ENCODE measurements at places on chromosomes 7 and 10. TPM values are rescaled to one million over a fixed set of nuclear protein-coding genes. Genes with fewer than 3 reads are reported as not detected.
A peak's percentile ranks its signal among the peaks of the same experiment; 100 is the strongest.

DNA sequence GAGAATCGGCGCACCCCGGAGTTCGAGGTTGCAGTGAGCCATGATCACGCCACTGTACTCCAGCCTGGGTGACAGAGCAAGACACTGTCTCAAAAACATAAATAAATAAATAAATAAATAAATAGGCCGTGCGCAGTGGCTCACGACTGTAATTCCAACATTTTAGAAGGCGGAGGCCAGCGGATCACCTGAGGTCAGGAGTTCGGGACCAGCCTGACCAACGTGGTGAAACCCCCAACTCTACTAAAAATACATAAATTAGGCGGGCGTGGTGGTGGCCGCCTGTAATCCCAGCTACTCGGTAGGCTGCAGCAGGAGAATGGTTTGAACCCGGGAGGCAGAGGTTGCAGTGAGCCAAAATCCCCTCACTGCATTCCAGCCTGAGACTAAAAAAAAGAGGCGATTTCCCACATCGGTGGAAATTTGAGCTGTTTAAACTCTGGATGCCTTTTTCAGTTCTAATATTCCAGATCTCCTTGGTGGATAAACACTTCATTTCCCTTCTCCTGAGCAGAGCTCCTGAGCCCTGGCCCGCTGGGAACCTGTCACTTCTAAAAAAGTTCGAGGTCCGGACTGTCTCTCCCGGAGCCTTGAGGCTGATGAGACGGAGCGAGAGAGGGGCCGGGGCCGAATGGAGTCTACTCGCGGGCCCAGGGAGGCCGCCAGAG, 2.0 kb upstream of the NFKB2 start:
- no peak for DNase-seq
- no peak overlapping the region for H3K27ac ChIP-seq
- peaks cover 41% of the 10 kb centered on the region for H3K27me3 ChIP-seq
- H3K36me3 ChIP-seq: no peaks in the 10 kb centered on the region

DNA sequence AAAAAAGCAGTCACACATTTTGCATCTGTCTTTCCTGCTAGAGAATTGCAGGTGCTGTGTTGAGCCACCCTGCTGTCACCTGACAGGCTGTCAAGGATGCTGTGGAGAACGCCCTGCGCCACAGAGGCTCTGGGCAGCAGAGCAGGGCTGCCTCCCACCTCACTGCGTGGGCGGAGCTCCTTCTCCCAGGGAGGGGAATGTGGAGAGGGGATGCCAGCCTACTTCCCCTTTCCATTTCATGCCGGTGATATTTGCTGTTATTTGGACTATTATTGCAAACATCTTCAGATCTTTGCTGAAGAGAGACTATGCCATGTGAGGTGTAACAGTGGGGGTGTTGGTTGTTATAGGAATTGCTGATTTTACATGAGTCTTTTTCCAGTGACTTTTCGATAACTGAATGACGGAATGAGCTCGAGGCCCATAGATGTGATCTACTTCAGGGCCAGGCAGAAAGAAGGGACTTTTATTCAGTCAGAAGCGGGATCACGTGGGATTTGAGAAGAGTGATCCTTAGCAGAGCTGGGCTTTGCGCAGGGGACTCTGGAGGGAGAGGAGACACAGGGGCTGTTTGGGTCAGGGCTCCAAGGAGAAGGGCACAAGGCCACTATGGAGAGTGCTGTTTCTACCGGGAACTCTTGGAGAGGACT, 13.6 kb upstream of the PRKAG2 start:
- no peak overlapping the region for H3K27ac ChIP-seq
- peaks cover 2% of the 10 kb centered on the region for H3K27me3 ChIP-seq
- H3K4me3 ChIP-seq: no peak overlapping the region
- H3K4me1 ChIP-seq: peaks cover 8% of the 10 kb centered on the region
- DNase-seq: no peak
- H3K36me3 ChIP-seq: no peaks in the 10 kb centered on the region

DNA sequence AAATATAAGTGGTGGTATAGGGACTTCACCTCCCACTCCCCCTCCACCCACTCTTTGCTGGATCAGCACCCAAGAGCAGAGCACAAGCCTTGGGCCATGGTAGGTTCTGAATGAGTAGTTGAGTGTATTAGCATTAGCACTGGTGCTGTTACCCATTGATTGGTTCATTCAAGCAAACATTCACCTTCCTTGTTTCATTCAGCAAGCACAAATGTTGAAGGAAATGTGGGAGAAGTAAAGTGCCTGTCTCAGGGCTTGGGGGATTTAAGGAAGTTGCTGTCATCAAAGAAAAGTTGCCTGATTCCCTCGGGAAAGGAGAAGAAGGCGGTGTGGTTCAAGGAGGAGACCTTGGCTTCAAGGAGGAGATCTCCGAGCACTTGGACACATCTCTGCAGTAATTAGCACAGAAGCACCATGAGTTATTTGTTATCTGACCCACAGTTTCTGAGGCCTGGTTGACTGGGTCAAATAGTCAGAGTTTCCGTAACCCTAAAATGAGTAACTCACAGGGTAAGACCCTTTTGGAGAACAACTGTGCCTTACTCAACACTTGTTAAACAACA, 17.3 kb downstream of the IL2RA start:
- no peak overlapping the region for H3K27ac ChIP-seq
- no peaks in the 10 kb centered on the region for H3K36me3 ChIP-seq
- H3K27me3 ChIP-seq: no peaks in the 10 kb centered on the region
- DNase-seq: no peak

Gene SLIT1
- 1.1 TPM for total RNA-seq

DNA sequence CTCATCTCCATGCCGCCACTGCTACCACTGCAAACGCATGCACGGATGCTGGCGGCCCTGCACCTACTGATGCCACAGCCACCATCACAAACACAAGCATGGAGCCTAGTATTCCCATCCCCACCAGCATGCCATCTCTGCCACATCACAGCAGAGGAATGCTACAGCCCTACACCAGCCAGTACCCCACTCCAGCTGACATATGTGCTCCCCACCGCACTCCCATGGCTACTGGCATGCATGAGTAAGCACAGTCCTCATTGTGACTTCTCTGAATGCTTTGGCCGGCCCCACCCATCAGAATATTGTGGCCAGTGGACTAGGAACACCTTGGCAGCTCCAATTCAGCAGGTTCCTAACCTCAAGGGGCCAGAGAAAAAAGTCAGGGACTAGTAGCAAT, 705.5 kb downstream of the POM121L12 start:
- no peak overlapping the region for H3K4me3 ChIP-seq
- no peaks in the 10 kb centered on the region for H3K27me3 ChIP-seq
- H3K4me1 ChIP-seq: peaks cover 5% of the 10 kb centered on the region
- H3K36me3 ChIP-seq: peaks cover 4% of the 10 kb centered on the region
- DNase-seq: no peak

DNA sequence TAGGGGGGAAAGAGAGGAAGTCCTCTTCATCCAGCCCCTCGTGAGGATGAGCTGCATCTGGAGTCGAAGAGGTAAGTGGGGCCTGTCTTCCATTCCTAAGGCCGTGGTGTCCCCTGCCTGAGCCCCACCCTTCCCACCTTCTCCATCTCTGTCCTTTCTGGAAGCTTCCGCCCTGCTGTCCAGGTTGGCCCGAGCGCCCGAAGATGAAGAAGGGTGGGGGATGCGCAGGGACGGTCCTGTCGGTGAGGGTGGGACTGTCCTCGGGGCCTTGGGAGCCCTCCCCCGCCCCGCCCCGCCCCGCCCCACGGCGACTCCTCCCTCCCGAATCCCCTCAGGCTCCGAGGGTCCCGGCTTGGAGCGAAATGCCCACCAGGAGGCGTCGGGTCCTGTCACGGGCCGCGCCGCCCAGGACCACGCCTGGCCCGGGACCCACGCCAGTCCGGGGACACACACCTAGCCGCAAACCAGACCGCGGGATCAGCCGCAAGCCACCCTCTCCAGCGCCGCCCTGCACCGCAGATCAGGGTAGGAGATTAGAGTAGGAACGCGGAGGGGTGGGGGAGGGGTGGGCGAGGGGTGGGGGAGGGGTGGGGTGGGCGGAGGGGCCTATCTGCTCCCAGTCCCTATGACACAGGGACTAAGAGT, 15.3 kb downstream of the GPRIN2 start:
- H3K27ac ChIP-seq: no peak overlapping the region
- H3K4me3 ChIP-seq: peak overlapping the region; percentile 61
- H3K4me1 ChIP-seq: peaks cover 33% of the 10 kb centered on the region
- H3K27me3 ChIP-seq: peaks cover 9% of the 10 kb centered on the region

DNA sequence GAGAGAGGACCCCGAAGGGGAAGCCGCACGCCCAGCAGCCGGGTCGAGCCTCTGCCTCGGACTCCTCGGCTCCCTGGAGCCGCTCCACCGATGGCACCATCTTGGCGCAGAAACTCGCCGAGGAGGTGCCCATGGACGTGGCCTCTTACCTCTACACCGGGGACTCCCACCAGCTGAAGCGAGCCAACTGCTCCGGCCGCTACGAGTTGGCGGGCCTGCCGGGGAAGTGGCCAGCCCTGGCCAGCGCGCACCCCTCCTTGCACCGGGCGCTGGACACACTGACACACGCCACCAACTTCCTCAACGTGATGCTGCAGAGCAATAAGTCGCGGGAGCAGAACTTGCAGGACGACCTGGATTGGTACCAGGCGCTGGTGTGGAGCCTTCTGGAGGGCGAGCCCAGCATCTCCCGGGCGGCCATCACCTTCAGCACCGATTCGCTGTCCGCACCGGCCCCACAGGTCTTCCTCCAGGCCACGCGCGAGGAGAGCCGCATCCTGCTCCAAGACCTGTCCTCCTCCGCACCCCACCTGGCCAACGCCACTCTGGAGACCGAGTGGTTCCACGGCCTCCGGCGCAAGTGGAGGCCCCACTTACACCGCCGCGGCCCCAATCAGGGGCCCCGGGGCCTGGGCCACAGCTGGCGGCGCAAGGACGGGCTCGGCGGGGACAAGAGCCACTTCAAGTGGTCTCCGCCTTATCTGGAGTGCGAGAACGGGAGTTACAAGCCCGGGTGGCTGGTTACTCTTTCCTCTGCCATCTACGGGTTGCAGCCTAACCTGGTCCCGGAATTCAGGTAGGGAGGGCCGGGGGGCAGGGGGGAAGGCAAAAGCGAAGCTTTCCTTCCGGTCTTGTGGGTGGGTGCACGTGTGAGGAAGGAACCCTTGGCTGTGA, 973 bp downstream of the GPR158 start:
- H3K4me1 ChIP-seq: peaks cover 11% of the 10 kb centered on the region
- H3K36me3 ChIP-seq: no peaks in the 10 kb centered on the region
- H3K27me3 ChIP-seq: peaks cover 60% of the 10 kb centered on the region
- peak overlapping the region; percentile 84 for H3K4me3 ChIP-seq
- peak; percentile 46 for DNase-seq

Gene C7orf33
- total RNA-seq: not detected

- DNase-seq: no peak
- H3K4me1 ChIP-seq: peaks cover 32% of the 10 kb centered on the region
- no peak overlapping the region for H3K4me3 ChIP-seq
- H3K27me3 ChIP-seq: no peaks in the 10 kb centered on the region
- H3K27ac ChIP-seq: no peak overlapping the region
- no peaks in the 10 kb centered on the region for H3K36me3 ChIP-seq
Observed at GRCh38 chr7:105352901-105353668, 35.6 kb downstream of the SRPK2 start.

DNA sequence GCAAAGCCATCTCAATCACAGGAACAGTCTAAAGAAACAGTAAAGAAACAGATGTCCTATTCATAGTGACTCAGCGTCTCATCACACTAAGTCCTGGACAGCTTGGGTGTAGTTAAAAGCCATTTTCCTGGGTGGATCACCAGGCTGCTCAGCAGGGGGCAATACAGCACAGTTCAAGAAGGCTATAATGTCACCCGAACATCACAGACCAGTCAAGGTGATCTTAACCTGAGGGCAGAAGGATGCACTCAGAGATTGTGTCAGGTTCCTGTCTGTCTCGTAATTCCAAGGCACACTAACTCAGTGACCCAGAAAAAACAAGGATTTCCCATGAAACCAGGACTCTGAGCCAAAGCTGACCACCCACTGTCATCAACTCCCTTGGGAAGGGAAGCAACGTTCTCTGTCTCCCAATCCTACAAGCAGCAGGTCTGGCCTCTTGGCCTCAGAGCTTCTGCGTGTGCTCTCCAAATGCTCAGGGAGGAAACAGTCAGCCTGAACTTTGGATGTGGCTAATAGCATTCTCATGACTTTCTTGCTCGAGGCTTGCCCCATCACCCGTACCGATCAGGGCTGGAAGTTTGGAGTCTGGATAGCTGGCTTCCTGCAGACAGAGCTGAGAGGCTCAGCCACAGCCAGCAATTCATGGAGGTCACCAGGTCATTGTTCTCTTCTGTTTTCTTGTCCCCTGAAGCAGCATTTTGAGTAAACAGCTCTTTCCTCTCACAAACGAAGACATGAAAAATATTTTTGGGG, 90.4 kb upstream of the FAM171A1 start:
- H3K36me3 ChIP-seq: no peaks in the 10 kb centered on the region
- H3K4me1 ChIP-seq: no peaks in the 10 kb centered on the region
- no peak overlapping the region for H3K27ac ChIP-seq
- no peak for DNase-seq
- no peak overlapping the region for H3K4me3 ChIP-seq

- H3K4me1 ChIP-seq: peaks cover 57% of the 10 kb centered on the region
- peaks cover 65% of the 10 kb centered on the region for H3K36me3 ChIP-seq
- peak overlapping the region; percentile 99 for H3K27ac ChIP-seq
- peaks cover 3% of the 10 kb centered on the region for H3K27me3 ChIP-seq
- no peak overlapping the region for H3K4me3 ChIP-seq
Observed at GRCh38 chr10:43012578-43012977, 64.3 kb upstream of the RET start.

DNA sequence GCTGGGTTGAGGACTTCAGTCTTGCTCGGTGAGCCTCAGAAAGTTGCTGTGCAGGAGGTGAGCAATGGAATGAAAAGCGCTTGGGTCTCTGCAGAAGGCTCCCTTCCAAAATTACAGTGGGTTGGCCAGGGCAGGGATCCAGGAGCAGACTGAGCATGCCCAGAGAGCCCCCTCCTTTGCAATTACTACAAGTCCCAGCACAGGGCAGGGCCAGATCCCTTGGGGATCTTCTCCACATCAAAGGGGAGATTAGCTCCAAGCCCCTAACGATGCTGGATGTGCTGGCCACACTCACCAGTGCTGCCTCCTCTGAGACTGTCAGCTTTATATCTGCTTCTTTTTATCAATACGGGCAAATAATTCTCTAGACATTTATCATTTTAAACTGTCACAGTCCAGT, 337.5 kb downstream of the RPS24 start:
- peaks cover 9% of the 10 kb centered on the region for H3K4me1 ChIP-seq
- H3K4me3 ChIP-seq: no peak overlapping the region
- no peaks in the 10 kb centered on the region for H3K36me3 ChIP-seq
- no peaks in the 10 kb centered on the region for H3K27me3 ChIP-seq
- H3K27ac ChIP-seq: no peak overlapping the region

GRCh38 chr10:13956826-13957225, 370.1 kb downstream of the PRPF18 start:
- H3K4me3 ChIP-seq: no peak overlapping the region
- H3K27ac ChIP-seq: no peak overlapping the region
- 0 out of 2 replicates have a peak, but pooled peaks cover 4% of the 10 kb centered on the region for H3K36me3 ChIP-seq
- peaks cover 25% of the 10 kb centered on the region for H3K4me1 ChIP-seq
- no peaks in the 10 kb centered on the region for H3K27me3 ChIP-seq
- no peak for DNase-seq

DNA sequence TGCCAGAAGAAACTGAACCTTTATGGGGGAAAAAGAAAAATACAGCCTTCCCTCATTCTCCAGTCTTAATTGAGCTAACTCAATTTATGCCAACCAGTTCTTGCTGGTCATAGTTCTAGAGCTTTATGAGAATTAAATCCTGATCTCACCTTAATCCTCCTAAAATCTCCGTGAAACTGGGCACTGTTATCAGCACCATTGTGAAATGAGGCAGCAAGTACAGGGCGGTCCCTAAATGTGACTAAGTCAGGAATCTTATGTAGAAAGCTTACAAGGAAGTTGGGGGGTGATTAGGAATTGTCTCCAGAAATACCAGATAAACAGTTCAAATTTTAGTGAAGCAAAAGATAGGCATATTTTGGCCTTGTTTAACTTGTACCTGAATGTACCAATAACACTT, 10.7 kb upstream of the INSYN2A start:
- no peaks in the 10 kb centered on the region for H3K27me3 ChIP-seq
- no peak overlapping the region for H3K4me3 ChIP-seq
- H3K36me3 ChIP-seq: no peaks in the 10 kb centered on the region
- no peak overlapping the region for H3K27ac ChIP-seq
- no peak for DNase-seq
- H3K4me1 ChIP-seq: peaks cover 33% of the 10 kb centered on the region

Gene URGCP
- total RNA-seq: 19.5 TPM
